ENCODE measurements at places on chromosomes 2 and 18. TPM values are rescaled to one million over a fixed set of nuclear protein-coding genes. Genes with fewer than 3 reads are reported as not detected.

MC4R gene
- total RNA-seq = not detected

GALR1 gene
- not detected for total RNA-seq

POMC gene
- 6.2 TPM for total RNA-seq

- peaks cover 89% of the 10 kb centered on the region for H3K4me1 ChIP-seq
- peaks cover 8% of the 10 kb centered on the region for H3K36me3 ChIP-seq
- H3K27me3 ChIP-seq = no peaks in the 10 kb centered on the region
- DNase-seq = no peak
- peak overlapping the region; percentile 35 for H3K27ac ChIP-seq
- no peak overlapping the region for H3K4me3 ChIP-seq
These were observed 76.1 kb downstream of the MBP start for GRCh38 chr18:77056344-77057005.

DNA sequence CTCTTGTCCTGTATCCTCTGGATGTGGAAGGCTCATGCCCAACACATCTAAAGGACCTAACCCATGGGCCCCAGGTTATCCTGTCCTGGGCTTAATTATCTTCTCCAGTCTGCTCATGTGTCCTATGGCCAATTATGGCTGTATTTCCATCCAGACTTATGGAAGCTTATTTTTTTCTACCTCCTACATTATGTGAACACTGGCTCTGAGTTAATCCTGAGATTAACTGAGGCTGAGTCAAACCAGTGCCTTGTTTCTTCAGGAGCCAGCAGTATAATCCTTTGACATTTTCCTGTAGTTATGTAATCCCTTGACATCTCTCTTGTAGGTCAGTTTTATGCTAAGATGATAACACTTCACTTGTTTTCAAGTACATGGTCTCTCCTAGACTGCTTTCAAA lies 213.6 kb downstream of the PMAIP1 start:
- no peak for DNase-seq
- no peak overlapping the region for H3K27ac ChIP-seq
- no peaks in the 10 kb centered on the region for H3K36me3 ChIP-seq
- H3K4me3 ChIP-seq = no peak overlapping the region
